ENCODE measurements at places on chromosomes 4 and X.

- peak; percentile 61 for DNase-seq
Measured at GRCh38 chr4:145299380-145300076, 119.1 kb upstream of the OTUD4 start.

GRCh38 chrX:119206203-119206602, 29.9 kb upstream of the PGRMC1 start:
- no peak for DNase-seq

- DNase-seq = peak; percentile 67
Measured at GRCh38 chr4:110196871-110197528, 1.4 kb downstream of the ELOVL6 start.

GRCh38 chrX:138128027-138128671, 562.2 kb downstream of the ZIC3 start:
- peak; percentile 44 for DNase-seq

DNA sequence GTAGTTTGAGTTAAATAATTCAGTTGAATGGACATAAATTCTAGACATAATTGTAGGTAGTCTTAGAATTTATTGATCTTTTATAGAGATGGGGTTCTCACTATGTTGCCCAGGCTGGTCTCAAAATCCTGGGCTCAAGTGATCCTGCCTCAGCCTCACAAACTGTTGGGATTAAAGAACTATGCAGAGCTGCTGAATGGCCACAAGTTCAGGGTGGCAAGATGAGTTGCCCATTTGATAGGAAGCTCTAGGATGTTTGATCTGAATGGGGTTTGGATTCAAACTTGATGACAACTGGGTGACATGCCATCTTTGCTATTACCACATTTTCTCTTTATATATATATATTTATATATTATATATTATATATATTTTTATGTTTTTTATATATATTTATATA, 3.6 kb downstream of the RPL36A start:
- DNase-seq = no peak

- DNase-seq = no peak
Measured at GRCh38 chr4:96316776-96317175, 476.9 kb downstream of the PDHA2 start.

DNA sequence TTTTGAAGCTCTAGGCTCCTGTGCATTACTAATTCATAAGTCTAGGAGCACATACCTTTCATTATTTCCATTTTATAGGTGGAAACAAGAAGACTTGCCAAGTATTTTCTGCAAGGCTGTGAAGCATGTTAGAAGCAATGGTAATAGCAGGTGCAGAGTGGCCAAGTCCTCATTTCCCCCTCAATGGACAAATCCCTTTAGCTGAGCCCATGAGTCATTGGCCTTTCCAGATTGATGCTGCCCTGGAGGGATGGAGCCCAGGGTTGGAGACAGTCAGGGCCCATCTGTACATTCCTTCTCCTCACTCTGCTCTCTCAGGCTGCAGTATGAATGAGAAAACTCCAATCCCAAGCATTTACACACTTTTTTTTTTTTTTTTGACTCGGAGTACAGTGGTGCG, 6.6 kb downstream of the MGST2 start:
- no peak for DNase-seq

GRCh38 chrX:78029663-78030062, 60.2 kb upstream of the PGAM4 start:
- peak; percentile 23 for DNase-seq

- DNase-seq = no peak
Measured at GRCh38 chrX:151859481-151859880, 53.2 kb upstream of the MAGEA4 start.

GRCh38 chr4:21167711-21168110, 467.5 kb downstream of the PACRGL start:
- no peak for DNase-seq

- no peak for DNase-seq
Measured at GRCh38 chr4:145199051-145199716, 18.8 kb upstream of the OTUD4 start.

GRCh38 chr4:150047546-150047945, 30.7 kb upstream of the DCLK2 start:
- no peak for DNase-seq

DNA sequence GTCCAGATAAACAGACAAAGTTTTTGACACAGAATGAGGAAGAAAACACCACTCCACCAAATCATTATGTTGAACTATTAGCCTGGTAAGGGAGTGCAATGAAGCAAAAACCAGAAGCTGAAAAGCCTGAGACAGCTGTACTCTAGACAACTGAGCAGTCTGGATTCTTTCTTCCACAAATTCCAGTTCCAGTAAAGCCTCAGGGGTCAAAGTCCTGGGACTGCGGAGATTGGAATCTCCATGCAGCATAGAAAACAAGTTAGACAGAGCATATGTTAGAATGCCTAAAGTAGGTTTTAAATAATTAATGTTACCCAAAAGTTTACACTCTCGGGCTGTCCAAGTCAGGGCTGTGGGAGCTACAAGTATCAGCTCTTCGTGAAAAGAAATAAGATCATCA, 263.2 kb downstream of the TECRL start:
- DNase-seq = no peak

DNA sequence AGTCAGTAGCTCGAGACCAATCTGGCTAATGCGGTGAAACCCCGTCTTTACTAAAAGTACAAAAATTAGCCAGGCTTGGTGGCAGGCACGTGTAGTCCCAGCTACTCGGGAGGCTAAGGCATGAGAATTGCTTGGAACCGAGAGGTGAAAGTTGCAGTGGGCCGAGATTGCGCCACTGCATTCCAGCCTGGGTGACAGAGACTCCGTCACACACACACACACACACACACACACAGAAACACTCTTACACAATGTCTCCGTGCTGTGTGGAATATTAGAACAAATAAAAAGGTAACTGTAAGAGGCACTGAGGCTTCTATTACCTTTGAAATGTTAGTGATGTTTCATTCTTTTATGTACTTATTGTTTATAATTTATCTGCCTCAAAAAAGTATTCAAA, 326.6 kb downstream of the GPAT3 start:
- no peak for DNase-seq

DNA sequence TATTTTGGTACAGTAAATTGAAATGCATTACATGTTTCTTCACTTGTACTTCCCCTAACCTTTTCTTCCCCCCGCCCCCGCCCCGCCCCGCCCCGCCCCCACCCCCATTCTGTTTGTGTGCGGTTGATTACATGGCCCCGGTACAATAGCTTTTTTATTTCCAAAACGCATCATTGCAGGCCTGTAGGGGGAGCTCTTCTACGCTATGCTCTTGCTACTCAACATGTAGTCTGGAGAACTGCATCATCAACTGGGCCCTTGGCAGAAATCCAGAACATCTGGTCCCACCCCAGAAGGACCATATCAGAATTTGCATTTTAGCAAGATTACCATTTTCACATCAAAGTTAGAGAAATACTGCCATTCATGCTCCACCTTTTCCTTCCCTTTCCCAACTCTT, 333.3 kb upstream of the DDX53 start:
- DNase-seq = peak; percentile 30

- DNase-seq = no peak
Measured at GRCh38 chrX:131739823-131740222, 195.9 kb downstream of the OR13H1 start.

DNA sequence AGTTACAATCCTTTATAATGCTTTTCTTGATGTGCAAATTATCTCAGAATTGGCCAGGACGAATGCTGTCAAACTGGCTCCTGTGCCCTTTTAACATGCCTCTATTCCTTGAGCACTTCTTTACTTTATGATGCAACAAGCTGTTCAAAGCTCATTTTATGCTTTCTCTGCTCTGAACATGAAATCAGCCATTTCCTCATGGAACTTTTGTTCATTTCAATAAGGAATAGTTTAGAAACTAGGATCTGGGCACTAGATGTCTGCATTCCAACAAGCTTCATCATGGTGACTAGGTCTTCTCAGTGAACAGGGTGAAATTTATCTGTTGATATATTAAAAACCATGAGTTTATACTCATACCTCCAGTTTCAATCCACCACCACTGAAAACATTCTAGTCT, 87.3 kb upstream of the TEX13A start:
- no peak for DNase-seq

- peak; percentile 67 for DNase-seq
Measured at GRCh38 chr4:121900132-121900983, 30.1 kb upstream of the BBS7 start.

DNA sequence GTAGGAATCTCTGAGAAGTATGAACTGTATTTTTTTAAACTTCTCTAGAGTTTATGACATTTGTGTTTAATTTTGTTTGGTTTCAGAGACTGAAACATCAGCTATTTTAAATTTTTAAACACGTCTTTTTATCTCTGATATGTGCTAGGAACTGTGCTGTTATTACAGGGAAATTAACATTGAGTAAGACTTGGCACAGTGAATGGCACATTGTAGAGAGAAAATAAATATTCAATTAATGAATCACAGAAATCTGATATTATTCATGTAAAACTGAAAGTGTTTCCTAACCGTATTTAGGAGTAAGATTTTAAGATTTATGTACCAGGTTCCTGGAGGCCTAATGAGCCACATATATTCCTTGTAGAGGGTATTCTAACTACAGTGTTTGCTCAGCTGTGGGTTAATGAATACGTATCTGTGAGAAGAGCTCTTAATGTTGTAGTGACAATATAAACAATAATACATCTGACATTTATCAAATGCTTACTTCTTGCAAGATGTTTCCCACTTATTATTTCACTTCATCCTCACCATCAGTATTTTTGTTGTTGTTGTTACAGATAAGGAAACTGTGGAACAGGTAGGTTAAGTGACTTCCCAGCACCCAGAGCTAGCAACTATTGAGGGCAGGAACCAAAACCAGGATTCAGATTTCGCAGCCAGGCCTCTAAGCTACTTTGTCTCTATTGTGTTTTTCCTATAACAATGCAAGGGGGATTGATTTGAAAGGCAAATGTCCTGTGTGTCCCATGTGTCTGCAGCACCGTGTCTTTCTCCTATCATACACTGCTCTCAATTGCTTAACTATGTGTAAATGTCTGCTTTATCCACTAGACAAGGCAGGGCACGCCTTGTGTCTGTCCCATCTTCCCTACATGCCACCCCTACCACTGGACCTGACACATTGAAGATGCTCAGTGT, 121.1 kb upstream of the FAM9C start:
- no peak for DNase-seq

GRCh38 chr4:153365003-153365402, 20.5 kb downstream of the MND1 start:
- DNase-seq = no peak

GRCh38 chrX:133229361-133229760, 11.2 kb upstream of the TFDP3 start:
- DNase-seq = no peak

GRCh38 chrX:95539041-95539440, 1145.6 kb upstream of the DIAPH2 start:
- no peak for DNase-seq

DNA sequence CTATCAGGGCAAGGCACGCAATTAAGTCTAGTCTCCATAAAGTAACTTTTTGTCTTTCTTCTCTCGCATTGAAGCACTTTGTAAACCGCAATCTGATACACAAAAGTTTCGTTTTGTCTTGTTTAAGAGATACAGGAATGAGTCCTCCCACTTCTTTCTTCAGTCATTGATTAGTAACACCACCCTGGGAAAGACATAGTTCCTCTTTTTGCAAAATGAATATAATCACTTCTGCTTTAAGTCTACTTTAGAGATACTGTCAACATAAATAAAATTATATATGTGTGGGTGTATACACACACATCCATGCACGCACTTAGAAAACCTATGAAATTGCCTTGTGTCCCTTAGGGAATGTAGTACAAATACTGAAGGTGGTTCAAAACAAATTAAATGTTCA, 11.7 kb downstream of the COQ2 start:
- peak; percentile 69 for DNase-seq

DNA sequence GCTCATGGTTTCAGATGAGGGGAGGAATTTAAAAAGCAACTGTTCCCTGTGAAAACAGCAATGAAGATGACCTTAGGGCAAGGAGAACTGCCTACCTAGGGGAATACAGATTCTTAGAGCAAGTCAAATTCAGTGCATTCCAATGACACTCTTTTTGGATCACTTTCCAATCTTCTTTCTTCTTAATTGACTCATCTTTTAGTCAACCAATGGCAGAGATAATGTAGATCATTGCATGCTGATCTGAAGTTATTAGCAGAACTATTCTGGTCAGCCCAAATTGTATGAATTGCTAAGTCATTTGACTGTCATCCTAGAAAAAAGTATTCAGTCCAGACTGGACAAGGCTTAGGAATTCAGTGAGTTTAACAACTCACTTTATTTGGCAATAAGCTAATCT, 12.6 kb upstream of the NR3C2 start:
- DNase-seq = no peak

GRCh38 chr4:114398410-114398809, 200.2 kb upstream of the UGT8 start:
- DNase-seq = no peak

GRCh38 chr4:39043861-39044363, 11.7 kb upstream of the TMEM156 start:
- DNase-seq = no peak

DNA sequence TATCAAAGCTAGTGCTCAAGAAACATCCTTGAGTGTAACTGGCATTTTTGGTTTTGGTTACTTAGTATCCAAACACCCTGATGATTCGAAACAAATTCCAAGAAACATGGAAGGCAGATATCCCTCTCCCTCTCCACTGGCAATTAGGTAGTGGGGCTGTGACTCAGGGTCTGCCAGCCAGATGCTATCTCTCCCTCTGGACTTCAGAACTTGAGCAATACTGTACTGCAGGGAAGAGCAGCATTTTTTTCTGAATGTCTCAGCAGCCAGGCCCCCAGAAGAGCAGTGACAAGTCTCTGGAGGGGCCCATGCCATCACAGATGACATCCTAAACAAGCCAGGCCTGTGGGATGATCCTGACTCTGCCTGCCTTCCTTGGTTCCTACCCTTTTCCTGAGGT, 37.3 kb upstream of the BCORL1 start:
- DNase-seq = no peak

DNA sequence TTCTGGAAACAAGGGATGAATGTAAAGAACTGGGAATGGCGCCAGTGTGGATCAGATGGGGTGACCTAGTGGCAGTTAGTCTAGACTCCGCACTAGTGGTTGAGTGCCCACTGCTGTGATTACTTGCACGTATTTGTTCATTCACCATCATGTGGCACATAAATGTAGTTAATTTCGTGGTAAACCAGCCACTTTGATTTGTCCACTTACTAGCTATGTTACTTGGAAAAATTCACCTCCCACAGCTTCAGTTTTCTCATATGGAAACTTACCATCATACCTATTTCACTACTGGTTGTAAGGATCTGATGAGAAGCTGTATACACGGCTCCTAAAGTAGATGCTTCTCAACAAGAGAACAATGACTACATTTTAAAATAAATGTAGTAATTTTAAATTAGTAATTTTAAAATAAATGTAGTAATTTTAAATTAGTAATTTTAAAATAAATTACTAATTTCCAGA, 394 bp upstream of the DYNLT3 start:
- no peak for DNase-seq

GRCh38 chr4:15702941-15703403, at the start of gene BST1:
Gene BST1, plus strand, starts transcription at chr4:15703065. Its CDS starts 80 bp downstream, at chr4:15703145.
- peak; percentile 51 for DNase-seq

GRCh38 chr4:135371137-135371536, 1169.5 kb upstream of the PABPC4L start:
- DNase-seq = peak; percentile 13
